Melanocyte of skin (primary cell): ENCODE measurements at places on chromosomes 2 and 18. TPM values are rescaled to one million over a fixed set of nuclear protein-coding genes. Genes with fewer than 3 reads are reported as not detected.

RIF1 gene
- 32.0 and 56.0 TPM in 2 replicates for total RNA-seq

SPDYA gene
- total RNA-seq, result 0.34 and 1.1 TPM in 2 replicates

YPEL5 gene
- total RNA-seq, result 38.5 and 47.3 TPM in 2 replicates

ANKRD30BL gene
- total RNA-seq, result 0.33 TPM in 1 of 2 replicates, not detected in the other

SH3RF3 gene
- total RNA-seq, result 2.3 TPM in 2 replicates

CYS1 gene
- total RNA-seq, result 0.34 and 1.5 TPM in 2 replicates

RAD51AP2 gene
- not detected in 2 replicates for total RNA-seq

VWA3B gene
- total RNA-seq, result not detected in 2 replicates

ARHGAP15 gene
- 1.1 and 1.4 TPM in 2 replicates for total RNA-seq

ALLC gene
- not detected in 2 replicates for total RNA-seq

PROKR1 gene
- under 0.01 TPM in 1 of 2 replicates, not detected in the other for total RNA-seq

OTOS gene
- not detected in 2 replicates for total RNA-seq

SCN2A gene
- total RNA-seq, result 0.34 and 1.1 TPM in 2 replicates

KHK gene
- 3.7 TPM in 2 replicates for total RNA-seq

NRP2 gene
- 264 and 357 TPM in 2 replicates for total RNA-seq

BCL2L11 gene
- total RNA-seq, result 7.3 and 9.3 TPM in 2 replicates

PLB1 gene
- total RNA-seq, result 0.31 and 0.33 TPM in 2 replicates

DYSF gene
- total RNA-seq, result 0.34 and 1.1 TPM in 2 replicates

C2orf80 gene
- total RNA-seq, result not detected in 2 replicates

ZNF638 gene
- 90.5 and 138 TPM in 2 replicates for total RNA-seq

PKDCC gene
- 8.0 and 14.0 TPM in 2 replicates for total RNA-seq

SERPINB10 gene
- total RNA-seq, result not detected in 2 replicates

SCYGR4 gene
- total RNA-seq, result not detected in 2 replicates
